ENCODE measurements at places on chromosomes 2 and 18.

GRCh38 chr2:69743847-69744264 is 1.9 kb downstream of the ANXA4 start:
- DNase-seq: no peak

GRCh38 chr2:119489232-119489952 is 34.9 kb downstream of the SCTR start:
- no peak for DNase-seq

- no peak for DNase-seq
These were observed 74.6 kb downstream of the COL5A2 start for GRCh38 chr2:189104934-189105333.

DNA sequence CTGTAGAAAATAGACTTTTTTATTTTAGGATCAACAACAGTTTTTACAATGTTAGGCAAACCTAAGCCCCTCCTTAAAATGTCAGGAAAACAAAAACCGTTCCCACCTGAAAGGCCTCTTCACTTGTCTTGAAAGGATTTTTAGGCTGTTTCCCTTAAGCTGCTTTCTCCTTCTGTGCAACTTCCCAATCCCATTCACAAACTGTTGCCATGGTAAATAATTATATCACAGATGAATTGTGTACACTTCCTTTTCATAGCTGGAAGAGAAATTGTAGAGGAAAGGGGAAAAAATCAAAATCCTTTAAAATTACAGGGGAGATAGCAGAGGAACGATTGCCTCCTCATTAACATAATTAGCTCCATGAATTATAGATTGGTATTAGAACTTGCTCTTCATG is 1488.0 kb upstream of the CELF4 start:
- no peak for DNase-seq

DNA sequence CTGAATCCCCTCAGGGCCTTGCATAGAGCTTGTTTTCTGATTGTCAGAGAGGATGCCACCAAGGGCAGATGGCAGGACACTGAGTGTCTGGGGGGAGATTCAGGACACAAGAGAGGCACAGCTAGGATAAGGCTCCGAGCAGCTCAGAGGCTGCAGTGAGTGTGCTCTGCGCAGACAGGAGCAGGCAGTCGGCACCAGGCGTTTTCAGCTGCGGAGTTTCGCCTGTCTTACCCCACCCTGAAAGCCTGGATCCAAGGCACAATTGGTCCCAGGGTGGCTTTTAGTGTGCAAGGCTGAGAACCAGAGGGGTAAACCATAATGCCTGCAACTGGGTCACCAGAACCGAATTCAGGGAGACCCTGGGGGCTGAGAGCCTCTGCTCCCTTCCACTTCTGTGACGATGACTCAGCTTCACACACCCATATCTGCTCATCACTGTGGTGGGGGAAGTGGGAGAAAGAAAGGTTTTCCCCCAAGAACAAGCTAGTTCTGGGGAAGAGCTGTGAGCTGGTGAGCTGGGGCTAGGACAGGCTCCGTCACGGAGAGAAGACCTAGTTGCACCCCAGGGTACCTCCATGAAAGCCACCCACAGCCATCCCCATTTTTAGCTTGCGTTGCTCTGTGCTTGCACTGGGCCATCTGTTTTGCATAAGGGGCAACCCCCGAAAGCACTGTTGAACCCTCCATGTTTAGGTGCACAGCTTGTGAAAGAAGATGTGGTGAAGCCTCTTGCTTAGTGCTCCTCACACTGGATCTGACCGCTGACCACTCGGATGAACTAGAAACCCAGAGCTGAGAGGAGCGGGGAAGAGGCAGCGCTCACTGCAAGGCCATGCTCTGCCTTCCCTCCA is 173.7 kb downstream of the CELF4 start:
- DNase-seq: no peak

- DNase-seq: peak; percentile 19
These were observed 133.7 kb upstream of the ID2 start for GRCh38 chr2:8548065-8548618.

DNA sequence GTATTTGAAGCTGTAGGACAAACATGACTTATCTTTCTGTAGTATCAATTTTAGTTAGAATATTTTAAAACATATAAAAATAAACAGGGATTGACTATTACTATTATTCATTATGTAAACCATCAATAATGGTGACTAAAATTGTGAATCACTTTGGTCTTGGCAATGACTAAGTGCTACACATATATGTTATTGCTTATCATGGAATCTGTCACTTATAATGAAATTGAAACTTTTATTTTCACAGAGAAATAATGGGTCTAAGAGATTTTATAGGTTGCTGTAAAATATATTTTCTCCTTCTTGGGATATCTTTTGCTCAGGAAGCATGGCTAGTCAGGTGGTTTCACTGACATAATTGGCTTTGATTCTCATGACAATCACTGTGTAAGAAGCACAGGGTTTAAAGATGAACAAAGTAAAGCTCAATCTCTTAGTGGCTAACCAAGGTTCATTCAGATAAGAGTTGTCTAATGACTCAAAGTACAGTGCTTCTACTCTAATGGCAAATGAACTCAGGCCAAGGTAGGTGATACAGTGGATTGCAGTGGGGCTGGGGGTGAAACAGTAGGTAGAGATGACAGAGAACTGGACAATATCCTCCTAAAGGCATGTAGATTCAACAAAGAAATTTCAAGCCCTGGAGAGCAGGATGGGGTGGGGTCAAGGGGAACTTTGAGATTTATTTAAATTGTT is 98.6 kb upstream of the FANCL start:
- DNase-seq: no peak

DNA sequence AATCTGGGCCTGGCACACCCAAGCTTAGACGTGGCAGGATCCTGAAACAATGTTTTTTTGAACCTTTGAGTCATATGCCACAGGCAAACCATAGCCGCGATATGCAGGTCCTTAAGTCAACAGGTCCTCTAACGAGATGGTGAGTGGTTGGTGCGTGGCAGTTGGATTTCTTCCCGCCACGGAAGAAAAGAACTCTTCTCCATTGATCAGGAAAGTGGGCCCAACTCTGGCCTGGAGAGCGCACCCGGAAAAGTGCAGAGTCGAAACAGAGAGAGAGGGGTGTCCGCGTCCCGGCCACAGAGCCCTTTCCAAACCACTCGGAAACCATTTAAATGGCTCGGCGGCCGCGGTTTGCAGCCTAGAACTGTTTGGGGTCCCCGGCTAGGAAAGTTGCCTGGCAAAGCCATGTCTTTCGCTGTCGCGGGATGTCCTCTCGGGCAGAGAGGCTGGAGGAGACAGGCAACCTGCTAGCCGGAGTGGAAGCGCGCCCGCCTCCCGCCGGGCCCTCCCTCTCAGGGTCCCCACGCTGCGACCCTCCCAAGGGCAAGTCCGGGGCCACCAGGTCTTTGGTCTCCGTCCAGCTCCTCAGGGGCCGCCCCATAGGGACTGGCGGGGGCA is 777 bp downstream of the GALNT3 start:
- DNase-seq: peak; percentile 45

- DNase-seq: no peak
These were observed 232.2 kb downstream of the THSD7B start for GRCh38 chr2:136997557-136997956.

GRCh38 chr2:215833531-215834162 is 179.7 kb downstream of the MREG start:
- DNase-seq: no peak

- DNase-seq: no peak
These were observed 172.4 kb downstream of the DDX1 start for GRCh38 chr2:15763822-15764682.

DNA sequence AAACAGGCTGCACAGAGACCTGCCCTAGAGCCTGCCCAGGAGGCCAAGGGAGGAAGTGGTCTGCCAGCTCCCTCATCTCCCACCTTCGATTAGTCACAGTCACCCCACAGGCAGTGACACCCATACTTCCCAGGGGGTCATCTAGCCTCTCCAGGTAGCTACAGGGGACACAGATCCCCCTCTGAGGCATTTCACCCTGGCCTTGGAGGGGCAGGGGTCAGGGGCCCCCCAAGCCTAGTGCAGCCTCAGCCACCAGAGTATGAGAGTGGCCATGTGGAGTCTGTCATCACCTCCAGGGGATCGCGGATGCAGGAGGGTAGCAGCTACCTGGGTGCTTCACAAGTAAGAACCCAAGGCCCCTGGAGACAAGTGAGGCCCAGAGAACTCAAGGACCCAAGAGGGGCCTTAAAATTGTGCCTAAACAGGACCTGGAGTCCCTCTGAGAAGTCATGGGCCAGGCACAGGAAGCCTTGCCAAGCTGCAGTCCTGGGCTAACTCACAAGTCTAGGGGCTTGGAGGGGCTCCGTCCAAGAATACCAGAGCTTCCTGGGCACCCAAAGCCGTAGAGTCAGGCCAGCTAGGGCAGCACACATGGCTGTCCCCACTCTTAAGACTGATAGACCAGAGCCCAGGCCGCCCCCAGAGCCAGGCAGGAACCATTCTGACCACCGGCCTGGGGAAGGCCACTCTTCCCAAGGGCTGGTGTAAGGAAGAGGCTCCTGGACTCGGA is 354.3 kb upstream of the ID2 start:
- DNase-seq: no peak

DNA sequence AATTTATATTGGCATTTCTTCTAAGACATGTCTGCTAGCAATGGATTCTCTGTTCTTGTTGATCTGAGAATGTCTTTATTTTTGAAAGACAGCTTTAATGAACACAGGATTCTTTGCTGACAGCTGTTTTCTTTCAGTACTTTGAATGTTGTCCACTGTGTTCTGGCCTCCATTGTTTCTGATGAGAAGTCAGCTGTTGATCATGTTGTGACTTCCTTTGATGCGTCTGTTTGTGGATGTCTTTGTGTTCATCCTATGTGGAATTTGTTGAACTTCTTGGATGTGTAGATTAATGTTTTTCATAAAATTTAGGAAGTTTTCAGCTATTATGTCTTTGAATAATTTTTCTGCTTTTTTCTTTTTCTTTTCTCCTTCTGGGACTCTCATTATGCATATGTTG is 39.8 kb upstream of the KCNF1 start:
- no peak for DNase-seq

Measured in right forelimb (tissue), 1 donor.